Cardiac septum (tissue), 1 donor: ENCODE measurements at places on chromosomes 4 and X. TPM values are rescaled to one million over a fixed set of nuclear protein-coding genes. Genes with fewer than 3 reads are reported as not detected.

Gene ATP2B3
- total RNA-seq, result 0.16 TPM

Gene TLR10
- 0.22 TPM for total RNA-seq

- no peak for DNase-seq
These were observed 3.1 kb downstream of the GUCY1B1 start for GRCh38 chr4:155761916-155762315.

GRCh38 chrX:2552621-2553201, 51.9 kb upstream of the DHRSX start:
- no peak for DNase-seq

- DNase-seq, result no peak
These were observed 25.8 kb downstream of the GAB1 start for GRCh38 chr4:143362349-143363046.
